ENCODE measurements at places on chromosomes 12 and 14.

GRCh38 chr14:99247101-99247729 is 24.8 kb downstream of the BCL11B start:
- no peak for DNase-seq

DNA sequence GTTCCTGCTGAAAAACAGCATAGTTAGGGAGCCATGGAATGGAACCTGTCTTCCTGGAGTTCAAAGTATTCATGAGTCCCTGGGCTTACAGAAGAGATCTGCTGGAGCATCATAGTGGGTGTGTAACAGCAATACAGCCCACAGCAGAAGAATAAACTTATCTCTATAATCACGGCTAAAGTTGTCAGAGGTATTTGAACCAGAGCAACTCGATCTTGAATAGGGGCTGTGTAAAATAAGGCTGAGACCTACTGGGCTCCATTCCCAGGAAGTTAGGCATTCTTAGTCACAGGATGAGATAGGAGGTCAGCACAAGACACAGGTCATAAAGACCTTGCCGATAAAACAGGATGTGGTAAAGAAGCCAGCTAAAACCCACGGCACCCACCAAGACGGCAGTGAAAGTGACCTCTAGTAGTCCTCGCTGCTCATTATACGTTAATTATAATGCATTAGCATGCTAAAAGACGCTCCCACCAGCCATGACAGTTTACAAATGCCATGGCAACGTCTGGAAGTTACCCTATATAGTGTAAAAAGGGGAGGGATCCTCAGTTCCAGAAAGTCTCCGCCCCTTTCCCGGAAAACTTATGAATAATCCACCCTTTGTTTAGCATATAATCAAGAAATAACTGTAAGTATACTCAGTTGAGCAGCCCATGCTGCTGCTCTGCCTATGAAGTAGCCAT is 223.4 kb downstream of the PCNX1 start:
- peak; percentile 63 for DNase-seq

- no peak for DNase-seq
Measured at GRCh38 chr14:40115583-40115982, 683.4 kb upstream of the FBXO33 start.

- DNase-seq: no peak
Measured at GRCh38 chr12:70982286-70982685, 61.7 kb upstream of the PTPRR start.

- DNase-seq: no peak
Measured at GRCh38 chr14:77344377-77344996, 23.7 kb downstream of the GSTZ1 start.

DNA sequence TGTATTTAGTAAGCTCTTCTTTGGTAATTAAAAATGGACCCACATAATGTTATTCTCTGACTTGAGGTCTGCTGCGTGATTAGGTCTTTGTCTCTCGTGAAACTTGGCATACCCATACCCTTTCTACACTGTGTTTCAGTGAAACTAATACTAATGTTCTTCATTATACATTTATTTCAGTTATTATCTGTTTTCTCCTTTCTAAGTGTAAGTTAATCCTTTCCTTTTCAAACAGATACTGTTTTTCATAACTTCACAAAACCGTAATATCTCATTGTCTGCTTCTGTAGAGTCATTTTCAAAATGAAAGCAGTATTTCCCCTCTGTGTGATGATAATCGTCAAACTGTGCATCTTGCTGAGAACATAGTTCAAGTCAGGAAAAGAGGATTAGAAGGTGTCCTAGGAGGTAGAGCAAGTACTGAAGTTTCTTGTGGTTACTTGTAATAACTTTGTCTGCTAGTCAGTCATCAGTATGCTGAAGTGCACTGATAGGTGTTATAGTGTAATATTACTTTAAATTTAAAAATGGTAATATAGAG is 15.9 kb downstream of the PYROXD1 start:
- no peak for DNase-seq

DNA sequence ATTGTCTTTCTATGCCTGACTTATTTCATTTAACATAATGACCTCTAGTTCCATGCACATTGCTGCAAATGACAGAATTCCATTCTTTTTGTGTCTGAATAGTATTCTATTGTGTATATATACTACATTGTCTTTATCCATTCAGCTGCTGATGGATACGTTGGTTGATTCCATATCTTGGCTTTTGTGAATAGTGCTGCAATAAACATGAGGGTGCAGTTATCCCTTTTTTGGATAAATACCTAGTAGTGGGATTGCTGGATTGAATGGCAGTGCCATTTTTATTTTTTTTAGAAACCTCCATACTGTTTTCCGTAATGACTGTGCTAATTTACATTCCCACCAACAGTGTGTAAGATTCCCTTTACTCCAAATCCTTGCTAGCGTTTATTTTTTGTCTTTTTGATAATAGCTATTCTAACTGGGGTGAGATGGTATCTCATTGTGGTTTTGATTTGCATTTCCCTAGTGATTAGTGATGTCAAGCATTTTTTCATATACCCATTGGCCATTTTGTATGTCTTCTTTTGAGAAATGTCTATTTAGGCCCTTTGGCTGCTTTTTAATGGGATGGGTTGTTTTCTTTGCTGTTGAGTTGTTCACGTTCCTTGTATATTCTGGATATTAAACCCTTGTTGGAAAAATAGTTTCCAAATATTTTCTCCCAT is 2.3 kb downstream of the OAS2 start:
- no peak for DNase-seq

GRCh38 chr12:130162267-130162666 is at the start of gene FZD10:
Gene FZD10 (plus strand): TSS chr12:130162464. CDS start chr12:130162943, 479 bp downstream.
- no peak for DNase-seq

- no peak for DNase-seq
Measured at GRCh38 chr12:49058366-49059044, 2.1 kb downstream of the KMT2D start.

GRCh38 chr12:132454193-132454932 is 35.6 kb upstream of the FBRSL1 start:
- DNase-seq: no peak
